Germinal center (tissue), 1 donor: ENCODE measurements at places on chromosomes 5 and 9.
A peak's percentile ranks its signal among the peaks of the same experiment; 100 is the strongest.

GRCh38 chr5:35228310-35228709, 2.0 kb downstream of the PRLR start:
- no peak for DNase-seq

DNA sequence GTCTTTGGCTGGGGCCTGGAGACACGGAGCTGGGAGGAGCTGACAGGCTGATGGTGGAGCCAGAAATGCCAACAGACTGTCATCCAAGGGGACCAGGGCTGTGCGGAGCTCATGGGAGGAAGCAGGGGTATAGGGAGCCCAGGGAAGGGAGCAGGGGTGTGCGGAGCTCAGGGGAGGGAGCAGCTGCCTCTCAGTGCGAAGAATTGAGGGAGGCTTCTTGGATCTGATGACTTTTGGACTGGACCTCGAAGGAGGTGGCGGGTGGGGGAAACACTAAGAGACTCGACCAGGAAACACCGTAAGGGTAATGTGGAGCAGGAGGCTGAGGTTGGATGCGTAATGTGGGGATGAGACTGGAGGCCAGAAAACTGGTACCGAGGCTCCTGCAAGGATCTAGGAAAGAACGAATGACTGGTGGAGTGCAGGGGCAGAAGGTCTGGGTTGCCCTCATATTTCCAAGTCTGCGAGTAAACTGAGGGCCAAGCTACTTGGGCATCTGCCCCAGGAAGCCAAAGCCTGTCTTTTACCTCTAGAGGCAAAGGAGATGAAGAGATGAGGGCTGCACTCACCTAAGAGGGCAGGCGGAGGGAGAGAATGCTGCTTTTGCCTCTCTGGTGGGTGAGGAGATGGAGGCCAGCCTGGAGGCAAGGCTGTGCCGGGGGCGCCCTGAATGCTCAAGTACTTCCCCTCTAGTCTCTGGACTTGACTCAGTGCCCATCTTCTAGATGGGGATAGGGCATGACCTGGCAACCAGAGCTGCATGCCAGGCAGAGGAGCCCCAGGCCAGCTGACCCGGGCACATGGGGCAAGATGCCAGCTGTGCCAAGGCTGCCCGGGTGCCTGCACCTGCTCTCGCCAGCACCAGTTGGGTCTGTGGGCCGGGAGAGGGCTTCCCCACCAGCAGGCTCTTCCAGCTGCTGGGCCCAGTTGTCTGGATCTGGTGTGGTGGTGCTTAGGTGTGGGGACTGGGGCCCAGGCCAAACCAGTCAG, 2.3 kb downstream of the PTGS1 start:
- no peak for DNase-seq

GRCh38 chr5:143396353-143396940, 7.0 kb downstream of the NR3C1 start:
- peak; percentile 16 for DNase-seq

GRCh38 chr5:126527892-126528291, 67.1 kb downstream of the ALDH7A1 start:
- DNase-seq, result no peak

DNA sequence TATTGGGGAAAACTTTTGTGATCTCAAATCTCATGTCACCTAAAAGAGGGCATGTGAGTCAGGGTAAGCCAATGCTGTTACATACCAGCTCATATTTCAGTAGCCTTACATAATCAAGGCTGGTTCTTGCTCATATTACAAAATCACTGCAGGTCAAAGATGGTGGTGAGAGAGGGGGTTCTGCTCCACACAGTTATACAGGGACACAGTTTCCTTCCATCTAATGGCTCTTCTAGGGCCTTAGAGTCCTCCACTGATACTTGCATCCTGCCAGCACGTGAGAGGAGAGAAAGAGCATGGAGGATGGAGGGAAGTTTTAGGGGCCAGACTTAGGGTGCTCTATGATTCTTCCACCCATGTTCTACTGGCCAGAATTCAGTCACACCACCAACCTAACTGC, 130.0 kb downstream of the LIFR start:
- DNase-seq, result no peak
